Non-pigmented ciliary epithelial cell (primary cell): ENCODE measurements at places on chromosomes 7 and 10.
A peak's percentile ranks its signal among the peaks of the same experiment; 100 is the strongest.

DNA sequence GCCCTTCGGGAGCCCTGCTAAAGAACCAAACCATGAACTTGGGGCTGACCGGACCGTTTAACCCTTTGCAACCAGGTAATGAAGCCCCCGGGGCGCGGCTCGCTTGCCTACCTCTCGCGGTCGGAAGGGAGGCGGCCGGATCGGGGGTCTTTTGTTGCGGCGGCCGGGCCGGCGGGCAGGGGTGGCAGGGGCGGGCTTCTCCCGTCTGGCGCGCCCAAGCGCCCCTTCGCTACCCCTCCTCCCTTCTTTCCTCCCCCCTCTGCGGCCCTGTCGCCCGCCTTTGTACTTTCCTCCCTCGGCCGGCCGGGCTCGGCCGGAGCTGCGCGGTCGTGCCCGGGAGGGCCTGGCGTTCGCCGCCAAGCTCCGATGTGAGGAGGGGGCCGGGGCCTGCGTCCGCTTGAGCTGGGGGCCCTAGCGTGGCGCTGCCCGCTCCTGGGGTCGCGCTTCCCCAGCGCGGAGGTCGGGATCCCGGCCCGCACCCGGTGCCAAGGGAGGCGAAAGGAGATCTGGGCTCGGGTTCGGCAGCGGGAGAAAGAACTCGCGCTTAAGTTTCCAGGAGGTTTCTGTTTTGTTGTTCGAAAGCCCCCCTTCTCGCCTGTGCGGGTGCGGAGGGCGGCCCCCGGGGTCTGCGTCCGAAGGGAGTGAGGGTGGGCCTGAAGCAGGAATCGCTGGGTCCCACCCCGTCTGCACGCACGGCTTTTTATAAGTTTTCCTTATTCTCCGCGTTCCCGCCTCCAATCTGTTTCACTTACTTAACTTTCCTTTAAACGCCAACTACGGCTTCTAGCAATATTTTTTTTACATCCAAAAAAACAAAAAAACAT is 436.8 kb upstream of the GALNT17 start:
- no peak for DNase-seq

DNA sequence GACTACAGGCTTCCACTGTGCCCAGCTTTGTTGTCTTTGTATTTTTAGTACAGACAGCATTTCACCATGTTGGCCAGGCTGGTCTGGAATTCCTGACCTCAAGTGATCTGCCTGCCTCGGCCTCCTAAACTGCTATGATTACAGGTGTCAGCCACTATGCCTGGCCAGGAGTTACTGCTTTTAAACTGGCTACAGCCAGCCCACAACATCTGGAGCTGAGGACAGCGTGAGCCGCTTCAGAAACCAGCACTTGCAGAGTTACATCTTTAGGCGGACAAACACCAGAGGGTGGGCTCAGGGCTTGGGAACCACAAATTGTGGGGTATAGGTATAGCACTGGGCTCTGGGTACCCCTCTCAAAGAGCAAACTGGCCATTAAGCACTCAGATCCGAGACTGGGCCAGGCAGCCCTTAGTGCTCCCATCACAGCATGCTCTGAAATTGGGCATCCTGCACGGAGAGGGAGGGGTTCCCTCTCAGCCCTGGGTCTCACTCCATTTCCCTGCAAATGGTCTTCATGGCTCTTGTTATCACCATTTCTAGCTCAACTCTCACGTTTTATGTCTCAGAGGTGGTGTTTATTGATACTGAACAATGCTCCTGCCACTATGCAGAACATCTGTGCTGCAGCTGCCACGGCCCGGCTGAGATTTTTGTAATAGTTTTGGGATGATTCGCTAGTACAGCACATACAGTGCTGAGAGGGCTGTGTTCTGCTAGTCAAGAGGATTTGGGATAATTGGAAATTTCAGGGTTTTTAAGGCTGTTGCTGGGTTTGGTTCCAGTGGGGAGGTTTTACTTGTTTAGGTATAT is 146.4 kb upstream of the LYZL2 start:
- peak; percentile 60 for DNase-seq

GRCh38 chr10:103145860-103146466 is 47.1 kb downstream of the NT5C2 start:
- DNase-seq: peak; percentile 72

DNA sequence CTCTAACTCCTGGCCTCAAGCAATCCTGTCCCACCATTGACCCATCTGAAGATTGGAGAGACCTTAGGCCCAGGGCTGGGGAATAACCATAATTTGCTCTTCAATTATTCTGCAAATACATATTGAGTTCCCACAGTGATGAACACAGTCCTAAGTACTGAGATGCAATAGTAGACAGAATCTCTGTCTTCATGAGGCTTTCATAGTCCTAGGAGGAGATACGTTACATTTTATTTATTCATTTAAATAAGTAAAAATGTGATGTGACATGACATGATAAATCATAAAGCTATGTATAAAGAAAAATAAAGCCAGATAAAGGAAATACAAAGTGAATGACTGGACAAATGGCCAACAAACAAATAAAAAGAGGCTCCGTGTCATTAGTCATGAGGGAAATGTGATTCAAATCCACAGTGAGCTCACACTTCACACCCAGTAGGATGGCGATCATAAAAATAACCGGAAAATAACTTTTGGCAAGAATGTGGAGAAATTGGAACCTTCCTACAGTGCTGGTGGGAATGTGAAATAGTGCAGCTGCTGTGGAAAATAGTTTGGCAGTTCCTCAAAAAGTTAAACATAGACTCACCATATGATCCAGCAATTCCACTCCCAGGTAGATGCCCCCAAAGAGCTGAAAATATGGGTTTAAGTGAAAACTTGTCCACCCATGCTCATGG is 52.1 kb upstream of the JCAD start:
- DNase-seq: peak; percentile 77

DNA sequence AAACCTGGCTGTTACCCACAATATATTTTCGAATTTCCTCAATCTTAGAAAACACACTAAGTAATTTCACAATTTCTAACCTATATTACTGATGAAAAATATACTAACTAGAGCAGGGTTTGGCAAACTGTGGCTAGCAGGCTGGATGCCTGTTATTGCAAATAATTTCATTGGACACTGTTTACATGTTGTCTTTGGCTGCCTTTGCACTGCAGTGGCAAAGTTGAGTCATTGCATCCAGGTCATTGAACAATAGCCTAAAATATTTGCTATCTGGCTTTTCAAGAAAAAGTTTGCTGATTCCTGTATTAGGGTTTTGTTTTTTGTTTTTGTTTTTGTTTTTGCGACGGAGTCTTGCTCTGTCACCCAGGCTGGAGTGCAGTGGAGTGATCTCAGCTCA is 47.2 kb downstream of the KIF11 start:
- peak; percentile 22 for DNase-seq

DNA sequence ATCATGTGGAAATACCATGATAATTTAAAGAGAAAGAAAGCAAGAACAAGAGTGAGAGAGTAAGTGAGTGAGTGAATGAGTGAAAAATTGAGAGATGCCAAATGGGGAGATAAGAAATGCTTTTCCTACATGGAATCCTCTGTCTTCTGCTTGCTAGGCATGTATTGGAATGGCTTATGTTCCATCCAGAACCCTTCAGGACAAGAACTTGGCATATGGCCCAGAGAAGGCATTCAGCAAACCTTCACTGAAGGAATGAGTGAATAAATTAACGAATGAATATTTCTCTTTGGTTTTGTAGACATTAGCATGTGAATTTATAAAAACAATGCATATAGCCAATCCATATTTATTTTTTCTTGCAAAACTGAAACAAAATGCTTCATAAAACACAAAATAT is 162.2 kb downstream of the LRRTM3 start:
- no peak for DNase-seq

- DNase-seq: no peak
These were observed 130.0 kb downstream of the PLXNA4 start for GRCh38 chr7:132446260-132446659.

GRCh38 chr10:55641601-55642000 is 719.5 kb downstream of the ZWINT start:
- DNase-seq: no peak

DNA sequence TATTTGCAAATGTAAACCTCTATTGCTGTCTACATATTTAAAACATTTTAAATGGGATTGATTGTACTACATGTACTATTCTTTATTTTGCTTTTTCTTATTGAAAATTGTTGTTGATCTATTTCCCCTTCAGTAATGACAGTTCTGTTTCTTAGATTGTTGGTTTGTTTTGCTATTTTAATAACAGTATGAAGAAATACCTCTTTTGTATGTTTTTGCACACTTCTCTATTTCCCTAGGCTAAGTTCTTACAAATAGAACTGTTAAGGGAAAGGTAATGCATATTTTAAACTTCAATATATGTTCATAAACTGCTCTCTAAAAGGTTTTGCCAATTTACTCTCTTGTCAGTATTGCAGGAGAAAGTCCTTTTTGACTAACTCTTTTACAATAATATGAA is 195.0 kb upstream of the PRPS1L1 start:
- DNase-seq: no peak

DNA sequence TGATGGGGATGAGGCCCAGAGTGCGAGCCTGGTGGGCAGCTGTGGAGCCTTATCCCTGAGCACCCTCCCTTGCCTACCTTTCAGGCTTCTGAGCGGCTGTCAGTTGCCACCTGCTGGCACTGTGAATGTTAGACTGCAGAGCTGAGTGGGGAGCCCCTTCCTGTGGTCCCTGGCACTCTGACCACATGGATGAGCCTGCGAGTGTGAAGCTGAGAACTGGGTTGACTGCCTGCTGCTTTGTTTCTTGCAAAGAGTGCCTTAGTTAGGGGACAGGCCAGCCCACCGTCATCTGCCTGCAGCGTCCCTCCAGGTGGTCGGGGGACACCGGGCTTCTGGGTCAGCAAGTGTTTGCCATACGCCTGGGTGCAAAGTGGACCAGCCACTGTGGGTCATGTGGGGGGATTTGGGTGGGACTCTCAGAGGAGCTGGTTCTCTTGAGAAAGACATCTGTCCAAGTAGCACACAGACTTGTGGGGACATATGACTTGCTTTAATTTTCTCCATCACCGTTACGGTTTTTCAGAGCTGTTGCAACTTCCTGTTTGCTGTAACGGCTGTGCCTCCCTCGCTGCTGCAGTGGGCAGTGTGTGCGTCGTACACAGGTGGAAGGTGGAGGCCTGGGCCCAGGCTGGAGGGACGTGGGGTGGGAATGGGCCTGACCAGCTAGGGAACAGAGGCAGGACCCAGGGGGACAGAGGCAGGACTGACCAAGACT is 13.7 kb downstream of the INPP5A start:
- no peak for DNase-seq

DNA sequence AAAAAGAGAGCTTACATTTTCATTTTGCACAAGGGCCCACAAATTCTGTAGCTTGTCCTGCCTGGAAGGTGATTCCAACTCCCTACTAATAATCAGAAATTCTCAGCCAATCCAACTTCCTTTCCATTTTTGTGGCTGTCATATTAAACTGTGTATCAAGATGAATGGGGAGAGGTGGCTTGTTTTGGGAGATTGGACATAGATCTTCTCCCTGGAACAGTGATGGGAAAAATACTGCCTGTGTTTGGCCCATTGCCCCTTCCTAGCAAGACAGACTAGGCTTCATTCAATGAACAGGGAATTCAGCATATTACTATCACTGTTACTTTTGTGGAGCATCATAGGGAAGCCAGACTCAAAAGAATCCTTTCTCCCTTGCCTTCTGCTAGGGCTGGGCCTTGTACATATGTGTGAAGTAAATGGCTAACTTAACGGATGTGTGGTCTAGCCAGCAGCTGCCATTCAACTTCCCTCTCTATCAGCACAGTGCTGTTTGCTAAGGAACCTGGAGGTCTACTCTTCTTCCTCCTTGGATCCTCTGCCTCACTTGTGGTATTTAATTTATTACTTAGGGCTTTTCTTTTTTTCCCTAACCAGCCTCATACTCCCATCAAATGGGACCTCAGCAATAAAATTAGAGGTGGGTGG is 326.0 kb downstream of the BICC1 start:
- no peak for DNase-seq

DNA sequence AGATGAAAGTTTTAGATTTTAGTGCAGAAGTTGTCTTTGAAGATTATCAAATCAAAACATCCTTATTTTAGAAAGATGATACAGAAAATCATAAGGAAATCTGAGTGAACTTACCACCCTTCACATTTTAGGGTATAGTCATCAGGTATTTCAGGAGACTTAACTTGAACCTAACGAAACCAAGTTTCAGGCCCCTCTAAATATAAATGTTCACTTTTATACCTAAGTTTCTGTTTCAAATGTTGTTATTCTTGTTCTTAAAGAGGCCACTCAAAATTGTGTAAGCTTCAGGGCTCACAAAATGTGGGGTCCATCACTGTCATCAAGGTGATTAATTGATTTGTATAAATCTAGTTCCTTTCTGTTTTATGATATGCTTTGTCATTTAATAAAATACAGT is 216.2 kb downstream of the KIAA1217 start:
- DNase-seq: no peak

DNA sequence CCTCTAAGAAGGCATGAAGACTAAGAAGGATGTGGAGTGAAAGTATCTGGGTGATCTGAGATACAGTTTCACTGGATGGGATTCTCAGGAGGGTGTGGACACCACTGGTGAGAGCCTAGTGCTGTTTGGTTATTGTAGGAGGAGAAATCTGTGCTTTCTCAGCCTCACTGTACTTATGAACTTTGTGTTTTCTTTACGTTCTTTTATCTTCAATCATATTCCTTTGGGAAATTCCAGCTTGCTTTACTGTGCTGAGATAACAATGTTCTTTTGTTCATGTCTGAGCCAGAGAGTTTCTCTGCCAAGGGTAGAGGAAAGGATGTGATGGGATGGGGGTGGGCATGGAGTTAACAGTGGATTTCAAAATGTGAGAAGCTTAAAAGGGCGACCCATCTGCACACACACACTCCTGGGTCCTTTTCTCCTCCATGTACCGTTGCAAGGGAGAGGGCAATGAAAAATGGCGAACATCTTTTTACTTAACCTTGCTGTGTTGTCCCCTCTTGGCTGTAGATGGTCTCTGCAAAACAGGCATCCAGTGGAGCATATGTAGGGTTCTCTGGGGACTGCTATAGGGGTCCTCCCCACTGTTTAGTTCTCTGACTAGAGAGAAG is 25.0 kb upstream of the TAX1BP1 start:
- DNase-seq: no peak

GRCh38 chr10:62244785-62245467 is 23.7 kb downstream of the RTKN2 start:
- no peak for DNase-seq

- no peak for DNase-seq
These were observed 280.0 kb downstream of the ELFN1 start for GRCh38 chr7:1950066-1950451.

- no peak for DNase-seq
These were observed 9.6 kb downstream of the ELN start for GRCh38 chr7:74037609-74038008.
